CD4-positive, alpha-beta T cell treated with Interleukin-6 for 4 hours (primary cell): ENCODE measurements at places on chromosomes 4 and X.
A peak's percentile ranks its signal among the peaks of the same experiment; 100 is the strongest.

GRCh38 chr4:4392501-4393183 lies 5.7 kb downstream of the NSG1 start:
- no peak for DNase-seq

GRCh38 chrX:16664626-16665025 lies 14.7 kb downstream of the S100G start:
- peak; percentile 2 for DNase-seq

- no peak for DNase-seq
Observed at GRCh38 chr4:84870398-84871163, 95.9 kb downstream of the WDFY3 start.

- DNase-seq, result no peak
Observed at GRCh38 chr4:48467442-48467841, 15.7 kb upstream of the SLC10A4 start.

GRCh38 chr4:74932832-74933561 lies at the start of gene PARM1:
Gene PARM1 (plus strand): TSS chr4:74933116. CDS start chr4:74933328, 212 bp downstream.
- peak; percentile 6 for DNase-seq

DNA sequence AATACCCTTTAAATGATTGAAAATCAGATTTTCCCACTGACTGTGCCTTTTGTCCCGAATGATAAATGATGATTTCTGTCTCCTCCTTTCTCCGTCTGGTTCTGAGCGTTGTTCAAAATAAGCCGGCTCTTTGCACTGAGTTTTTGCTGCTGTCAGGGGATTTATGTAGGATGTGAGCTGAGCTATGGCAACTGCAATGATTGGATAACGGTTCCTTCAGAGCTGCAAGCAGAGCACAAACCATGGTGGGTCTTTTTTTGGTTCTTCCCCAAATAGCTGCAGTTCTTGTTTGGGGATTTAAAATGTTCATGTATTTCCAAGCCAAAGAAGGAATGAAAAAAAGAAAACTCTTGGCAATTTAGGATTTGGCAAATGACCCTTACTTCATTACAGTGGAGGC lies 124.5 kb upstream of the CASK start:
- DNase-seq, result no peak

DNA sequence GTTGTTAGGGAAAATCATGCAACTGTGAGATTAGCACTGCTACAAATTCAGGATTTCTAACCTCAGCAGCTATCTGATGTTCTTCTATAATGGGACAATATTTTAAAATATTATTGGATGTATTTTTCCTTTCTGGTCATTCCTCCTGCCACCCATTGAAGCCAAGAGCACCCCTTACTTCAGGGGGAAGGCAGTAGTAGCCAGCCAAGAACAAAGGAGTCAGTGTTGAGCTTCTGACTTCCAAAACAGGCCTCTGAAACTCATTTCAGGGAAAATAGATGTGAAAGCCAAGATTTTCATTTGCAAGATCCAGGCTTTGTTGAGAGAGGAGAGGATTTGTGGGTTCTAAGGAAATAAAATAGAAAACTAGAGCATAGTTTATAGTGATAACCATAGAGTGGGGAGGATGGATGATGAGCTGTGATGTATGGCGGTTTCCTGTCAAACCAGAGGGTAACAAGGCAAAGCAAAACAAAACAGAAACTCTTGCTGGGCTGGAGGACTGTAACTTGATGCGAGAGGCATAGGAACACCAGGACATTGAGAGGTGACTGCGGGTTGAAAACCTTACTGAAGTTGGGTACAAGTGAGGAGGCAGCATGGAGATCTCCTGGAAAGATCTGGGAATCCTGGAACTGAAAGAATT lies 173.7 kb upstream of the LEF1 start:
- peak; percentile 62 for DNase-seq

DNA sequence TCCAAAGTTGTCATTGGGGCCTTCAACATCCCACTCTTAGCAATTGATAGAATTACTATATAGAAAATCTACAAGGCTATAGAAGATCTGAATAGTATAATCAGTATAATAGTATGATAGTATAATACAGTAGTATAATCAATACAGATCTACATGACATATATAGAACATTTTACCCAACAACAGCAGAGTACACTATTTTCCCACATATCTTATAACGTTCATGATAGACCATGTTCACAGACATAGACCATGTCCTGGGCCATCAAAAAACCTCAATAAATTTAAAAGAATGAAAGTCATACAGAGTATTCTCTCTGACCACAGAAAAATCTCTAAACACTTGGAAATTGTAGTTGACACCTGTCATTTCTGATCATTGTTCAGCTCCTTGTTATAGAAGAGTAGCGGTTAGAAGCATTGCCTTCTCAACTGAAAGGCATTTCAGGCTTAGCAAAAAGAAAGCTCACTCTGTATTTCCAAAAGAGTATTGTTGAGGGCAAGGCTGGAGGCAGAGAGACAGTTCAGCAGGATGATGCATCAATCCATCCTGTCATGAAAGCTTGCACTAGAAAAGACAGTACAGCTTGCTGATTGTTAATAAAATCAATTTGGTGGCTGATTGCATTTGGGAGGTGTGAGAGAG lies 38.8 kb upstream of the ARMCX5 start:
- no peak for DNase-seq

GRCh38 chr4:120977435-120977997 lies 55.0 kb upstream of the PRDM5 start:
- DNase-seq, result no peak

DNA sequence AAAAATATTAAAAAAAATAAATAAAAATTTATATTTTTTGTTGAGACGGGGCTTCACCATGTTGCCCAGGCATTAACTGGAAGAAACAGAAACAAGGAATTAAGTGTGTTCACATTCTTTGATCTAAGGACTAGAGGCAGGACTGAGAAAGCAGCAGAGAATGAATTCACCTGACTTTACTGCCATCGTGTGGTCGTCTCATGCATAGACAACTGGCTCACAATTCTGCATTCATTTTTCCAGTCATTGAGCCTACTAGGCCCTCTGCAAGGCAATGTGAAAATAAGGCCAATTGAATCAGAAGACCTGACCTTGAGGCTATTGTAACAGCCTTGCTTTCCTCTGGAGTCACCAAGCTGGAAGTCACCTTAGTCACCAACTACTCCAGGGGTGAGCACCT lies 37.4 kb downstream of the LHFPL1 start:
- DNase-seq, result peak; percentile 31

GRCh38 chr4:36269101-36269500 lies 12.3 kb upstream of the DTHD1 start:
- DNase-seq, result peak; percentile 22

GRCh38 chrX:139766545-139766983 lies 58.6 kb upstream of the MCF2 start:
- peak; percentile 31 for DNase-seq

DNA sequence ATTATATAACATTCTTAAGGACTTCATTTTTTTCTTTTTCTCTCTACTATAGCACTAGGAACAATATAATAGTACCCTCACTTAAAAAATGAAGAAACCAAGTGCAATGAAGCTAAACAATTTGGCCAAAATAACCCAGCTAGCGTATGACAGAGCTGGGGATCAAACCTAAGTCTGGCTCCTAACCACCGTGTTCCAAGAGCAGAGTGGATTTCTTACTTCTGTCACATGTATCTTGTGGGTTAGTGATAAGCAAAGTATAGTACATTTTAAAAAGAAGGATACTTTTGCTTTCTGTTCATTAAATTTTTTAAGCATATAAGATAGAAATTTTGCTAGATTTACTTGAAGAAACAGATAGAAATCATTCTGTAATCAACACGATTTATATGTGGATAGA lies 11.5 kb downstream of the LIMCH1 start:
- DNase-seq, result no peak

- DNase-seq, result no peak
Observed at GRCh38 chr4:153522802-153523094, 56.6 kb downstream of the TMEM131L start.

DNA sequence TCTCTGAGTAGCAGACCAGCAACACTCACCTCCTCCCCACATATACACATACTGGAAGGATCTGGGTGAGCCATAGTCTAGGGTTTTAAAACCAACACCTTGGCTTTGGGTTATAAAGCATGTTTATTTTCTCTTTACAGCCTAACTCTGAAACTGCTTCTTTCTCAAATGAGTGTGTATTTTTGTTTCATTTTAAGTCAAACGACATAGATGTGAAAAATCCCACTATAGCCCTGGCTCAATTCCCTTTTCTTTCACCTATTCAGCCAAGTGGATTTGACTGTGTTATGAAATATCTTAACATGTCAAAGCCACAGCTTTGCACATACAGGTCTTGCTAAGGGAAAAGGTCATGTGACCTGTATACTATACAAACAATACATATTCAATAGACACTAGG lies 13.8 kb downstream of the NEXMIF start:
- DNase-seq, result no peak

DNA sequence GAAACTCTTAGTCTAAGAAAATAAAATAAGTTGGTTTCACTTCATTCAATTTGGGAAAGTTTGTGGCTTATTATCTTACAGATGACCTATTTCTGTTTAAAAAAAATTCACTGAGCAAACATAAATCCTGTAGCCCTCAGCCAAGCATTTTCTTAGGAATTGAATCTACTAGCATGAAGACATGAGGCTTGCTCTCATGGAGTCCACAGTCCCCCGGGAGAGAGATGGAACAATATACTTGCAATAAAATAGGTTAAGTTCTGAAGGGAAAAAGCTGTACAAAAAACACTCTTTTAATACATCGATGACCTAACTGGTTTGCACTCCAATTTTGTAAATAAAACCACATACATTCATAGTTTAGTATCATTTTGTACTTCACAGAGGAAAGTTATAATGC lies 642.6 kb upstream of the FAM241A start:
- DNase-seq, result no peak

DNA sequence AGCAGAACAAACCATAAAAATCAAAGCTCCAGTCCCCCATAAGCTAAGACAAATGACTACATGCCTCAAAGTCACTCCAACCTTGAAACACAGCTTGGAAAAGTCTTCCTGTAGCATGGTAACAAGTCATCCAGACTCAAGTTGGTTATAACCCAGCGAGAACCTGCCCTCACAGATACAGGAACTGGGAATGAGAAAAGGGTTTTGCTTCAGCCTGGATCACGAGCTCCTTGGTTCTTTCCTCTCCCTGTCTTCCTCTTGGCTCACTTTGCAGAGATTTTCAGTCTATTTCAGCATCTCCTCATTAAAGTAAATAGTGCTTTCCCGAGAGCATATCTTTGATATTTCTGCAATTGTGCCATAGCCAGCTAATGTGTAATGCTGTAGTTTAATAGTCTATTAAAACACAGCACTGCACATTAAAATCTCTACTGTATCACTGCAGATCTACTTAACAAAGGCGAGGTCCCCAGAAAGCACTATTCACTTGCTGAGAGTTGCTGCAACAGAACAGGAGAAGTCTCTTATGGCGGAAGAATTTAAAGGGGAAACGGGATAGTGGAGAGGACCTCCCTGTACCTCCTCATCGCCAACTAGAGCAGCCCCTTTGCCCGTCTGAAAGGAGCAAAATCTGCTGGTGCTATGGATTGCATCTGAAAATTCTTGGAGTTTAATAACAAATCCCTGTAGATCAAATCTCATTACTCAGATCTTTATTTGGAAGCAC lies 249.3 kb upstream of the GATB start:
- no peak for DNase-seq

DNA sequence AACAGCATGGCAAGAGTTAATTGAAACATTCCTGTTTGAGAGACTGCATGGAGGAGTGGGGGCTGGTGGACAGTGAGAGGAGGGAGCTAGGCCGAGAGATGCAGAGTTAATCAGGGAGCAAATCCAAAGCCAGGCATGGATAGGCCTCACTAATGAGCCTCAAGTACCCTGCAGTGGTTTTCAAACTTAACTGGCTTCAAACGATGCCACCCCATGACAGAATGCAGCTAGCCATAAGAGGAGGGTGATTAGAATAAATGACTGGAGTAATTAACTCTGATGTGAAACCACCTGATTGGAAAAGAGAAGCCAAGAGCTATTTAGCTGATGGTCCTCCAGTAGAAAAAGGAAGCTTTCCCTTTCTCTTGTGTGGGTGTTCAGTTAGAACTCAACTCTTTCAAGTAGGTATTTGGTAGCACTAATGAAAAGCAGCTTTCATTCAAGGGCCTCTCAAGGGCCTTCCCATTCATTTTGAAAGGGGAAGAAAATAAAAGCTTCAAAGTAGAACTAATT lies 215.4 kb upstream of the MAB21L2 start:
- no peak for DNase-seq

- no peak for DNase-seq
Observed at GRCh38 chr4:76892601-76893000, 5.3 kb downstream of the SOWAHB start.

DNA sequence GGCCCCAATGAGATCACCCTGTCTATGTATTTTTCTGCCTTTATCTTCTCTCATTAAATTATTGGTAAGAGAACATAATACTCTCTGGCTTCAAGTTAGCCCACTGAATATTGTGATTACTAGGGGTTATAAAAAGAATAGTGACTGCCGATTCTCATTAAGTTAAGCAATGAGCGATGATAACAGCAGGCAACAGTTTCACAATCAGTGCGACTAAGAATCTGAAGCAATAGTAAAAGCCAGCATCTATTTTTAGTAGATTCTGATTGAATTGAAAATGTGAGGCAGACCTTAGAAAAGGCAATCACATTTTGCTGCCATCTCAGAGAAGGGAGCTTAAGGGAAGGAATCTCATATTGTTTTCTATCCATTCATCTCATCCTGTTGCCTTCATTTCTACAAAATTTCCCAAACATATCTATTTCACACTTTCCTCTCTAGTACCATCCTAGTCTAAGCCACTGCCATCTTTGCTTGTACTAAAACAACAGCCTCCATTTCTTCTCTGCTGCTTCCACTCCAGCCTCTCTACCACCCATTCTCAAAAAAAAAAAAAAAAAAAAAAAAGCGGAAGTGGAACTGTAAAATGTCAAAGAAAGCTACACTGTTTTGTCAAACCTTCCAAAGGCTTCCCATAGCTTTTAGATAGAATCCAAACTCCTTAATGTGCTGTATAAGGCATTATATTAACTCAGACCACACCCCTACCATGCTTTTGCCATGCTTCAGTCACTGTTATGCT lies 17.4 kb downstream of the GABRA4 start:
- no peak for DNase-seq

DNA sequence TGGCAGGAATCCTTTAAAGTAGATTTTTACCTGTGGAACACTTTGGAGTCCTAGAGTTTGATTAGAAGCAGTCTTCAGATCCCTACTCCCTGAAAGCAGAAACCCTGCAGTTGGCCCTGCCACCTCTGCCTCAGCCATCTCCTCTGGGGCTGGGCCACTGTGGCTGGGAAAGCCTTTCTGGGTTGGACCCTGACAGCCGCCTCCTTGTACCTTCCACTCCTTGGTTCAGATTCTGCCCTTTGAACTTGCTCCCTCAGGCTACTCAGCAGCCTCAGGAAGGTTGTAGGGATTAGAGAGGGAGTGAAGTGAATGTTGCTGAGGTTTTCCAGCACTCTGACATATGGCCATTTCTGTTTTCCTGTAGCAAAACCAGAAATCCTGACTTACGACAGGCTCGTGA lies 65.5 kb downstream of the KIT start:
- DNase-seq, result no peak

DNA sequence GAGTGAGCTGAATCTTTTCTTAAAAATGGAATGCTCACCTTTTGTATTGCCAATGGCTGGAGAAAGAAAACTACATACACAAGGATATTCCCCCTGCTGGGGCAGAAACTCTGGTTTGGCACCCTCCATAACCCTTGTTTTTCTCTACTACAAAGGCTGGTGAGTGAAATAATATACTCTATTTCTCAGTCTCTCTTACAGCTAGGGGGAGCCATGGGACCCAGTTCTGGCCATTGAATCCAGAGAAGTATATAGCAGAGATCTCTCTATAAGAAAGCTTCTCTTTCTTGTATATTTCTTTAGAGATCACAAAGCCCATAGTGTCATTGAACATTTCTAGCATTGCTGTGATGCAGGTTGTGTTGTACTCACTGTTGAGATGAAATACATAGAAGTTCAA lies 49.8 kb downstream of the SMPX start:
- DNase-seq, result no peak

- no peak for DNase-seq
Observed at GRCh38 chr4:112938461-112939058, 110.9 kb upstream of the ANK2 start.
